Stromal cell of bone marrow (primary cell): ENCODE measurements at places on chromosomes 3 and 15.
A peak's percentile ranks its signal among the peaks of the same experiment; 100 is the strongest.

GRCh38 chr15:58433597-58434333 is 2.0 kb downstream of the LIPC start:
- DNase-seq = peak; percentile 31

GRCh38 chr3:124299831-124300230 is 307.9 kb upstream of the ROPN1 start:
- DNase-seq = no peak

DNA sequence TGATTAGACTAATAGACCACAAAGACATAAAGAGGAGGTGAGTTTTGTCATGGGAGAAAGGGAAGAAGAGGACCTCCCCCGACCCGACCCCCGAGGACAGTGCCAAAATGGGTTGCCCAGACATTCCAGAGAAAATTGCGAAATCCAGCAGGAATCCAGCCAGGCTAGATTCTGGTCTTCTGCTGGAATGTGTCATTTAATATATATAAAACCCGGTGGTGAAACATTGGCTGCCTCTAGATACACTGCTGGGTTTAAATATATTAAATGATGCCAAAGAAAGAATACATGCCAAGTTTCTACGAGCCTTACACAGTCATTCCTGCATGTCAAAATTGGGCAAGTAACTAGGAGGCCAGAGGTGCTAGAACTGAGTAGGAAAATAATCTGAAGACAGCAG is 45.3 kb upstream of the SPESP1 start:
- DNase-seq = peak; percentile 33

DNA sequence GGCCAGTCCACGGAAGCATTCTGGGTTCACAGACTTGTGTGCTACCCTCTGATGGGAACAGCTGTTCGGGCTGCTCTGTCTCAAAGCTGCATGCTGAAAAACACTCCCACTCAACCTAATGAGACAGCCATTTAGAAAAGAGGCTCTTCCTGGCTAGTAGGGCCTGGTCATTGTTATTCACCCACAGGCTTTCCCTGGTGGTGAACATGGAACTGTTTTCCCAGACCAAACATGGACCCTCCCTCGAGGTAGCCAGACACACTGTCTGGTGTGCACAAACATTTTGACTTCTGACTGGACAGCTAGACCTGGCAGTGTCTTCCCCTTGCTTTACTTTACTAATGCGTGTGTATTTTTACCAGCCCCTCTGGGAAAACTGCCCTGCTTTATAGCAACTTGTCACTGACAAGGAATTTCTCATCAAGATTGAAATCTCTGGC is 39.0 kb downstream of the MECOM start:
- no peak for DNase-seq

GRCh38 chr3:30131191-30131590 is 475.2 kb upstream of the TGFBR2 start:
- DNase-seq = no peak

DNA sequence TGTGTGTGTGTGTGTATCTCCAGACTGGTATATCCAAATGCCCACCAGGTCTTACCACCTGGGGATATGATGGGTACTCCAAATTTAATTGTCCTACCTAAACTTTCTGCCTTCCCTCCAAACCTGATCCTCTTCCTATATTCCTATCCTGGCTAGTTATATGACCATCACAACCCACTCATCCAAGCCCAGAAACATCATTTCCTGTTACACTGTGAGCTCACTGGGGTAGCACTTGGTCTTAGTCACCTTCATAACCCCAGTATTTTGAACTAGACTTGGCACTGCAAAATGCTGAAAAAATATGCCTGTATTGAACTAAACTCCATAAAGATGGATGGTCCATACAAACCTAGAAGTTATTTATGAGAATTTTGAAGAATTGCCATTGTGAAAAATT is 178.8 kb upstream of the EIF1B start:
- DNase-seq = no peak

DNA sequence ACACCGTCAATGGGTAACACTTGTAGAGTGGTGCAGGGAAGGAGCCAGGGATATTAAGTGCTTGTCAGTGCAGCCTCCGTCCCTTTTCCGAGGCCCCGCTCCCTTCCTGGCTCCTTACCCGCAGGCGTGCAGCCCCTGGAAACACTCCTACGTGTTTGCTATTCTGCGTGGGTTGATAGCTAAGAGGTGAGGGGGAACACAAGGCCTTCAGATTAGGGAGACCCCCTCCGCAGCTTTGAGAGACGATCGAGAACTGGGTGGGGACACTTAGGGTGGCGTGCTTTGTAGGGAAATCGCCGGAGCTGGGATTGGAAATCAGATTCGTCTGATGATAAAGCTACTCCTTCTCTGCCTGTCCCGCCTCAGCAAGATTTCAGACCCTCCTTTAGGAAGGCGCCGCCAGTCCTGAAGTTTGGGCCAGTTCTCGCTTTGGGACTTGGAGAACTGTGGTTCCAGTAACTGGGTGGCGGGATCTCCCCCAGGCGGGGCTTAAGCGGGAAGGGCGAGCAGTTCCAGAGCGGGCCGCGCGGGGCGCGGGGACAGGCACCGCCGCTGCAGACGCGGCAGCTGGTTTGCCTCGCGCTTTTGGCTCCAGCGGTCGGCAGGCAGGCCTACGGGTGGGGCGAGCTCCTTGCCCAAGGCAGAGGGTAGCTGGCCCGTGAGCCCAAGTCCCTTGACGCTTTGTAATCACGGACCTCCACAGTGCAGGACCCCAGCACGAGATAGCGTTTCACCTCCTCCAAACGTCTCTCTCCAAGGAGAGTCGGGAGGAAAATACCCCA is 8.0 kb upstream of the FAM107A start:
- DNase-seq = peak; percentile 50
